ENCODE measurements at places on chromosomes 3 and 15.
A peak's percentile ranks its signal among the peaks of the same experiment; 100 is the strongest.

GRCh38 chr3:9105421-9105820 is 142.1 kb upstream of the RAD18 start:
- DNase-seq: no peak

DNA sequence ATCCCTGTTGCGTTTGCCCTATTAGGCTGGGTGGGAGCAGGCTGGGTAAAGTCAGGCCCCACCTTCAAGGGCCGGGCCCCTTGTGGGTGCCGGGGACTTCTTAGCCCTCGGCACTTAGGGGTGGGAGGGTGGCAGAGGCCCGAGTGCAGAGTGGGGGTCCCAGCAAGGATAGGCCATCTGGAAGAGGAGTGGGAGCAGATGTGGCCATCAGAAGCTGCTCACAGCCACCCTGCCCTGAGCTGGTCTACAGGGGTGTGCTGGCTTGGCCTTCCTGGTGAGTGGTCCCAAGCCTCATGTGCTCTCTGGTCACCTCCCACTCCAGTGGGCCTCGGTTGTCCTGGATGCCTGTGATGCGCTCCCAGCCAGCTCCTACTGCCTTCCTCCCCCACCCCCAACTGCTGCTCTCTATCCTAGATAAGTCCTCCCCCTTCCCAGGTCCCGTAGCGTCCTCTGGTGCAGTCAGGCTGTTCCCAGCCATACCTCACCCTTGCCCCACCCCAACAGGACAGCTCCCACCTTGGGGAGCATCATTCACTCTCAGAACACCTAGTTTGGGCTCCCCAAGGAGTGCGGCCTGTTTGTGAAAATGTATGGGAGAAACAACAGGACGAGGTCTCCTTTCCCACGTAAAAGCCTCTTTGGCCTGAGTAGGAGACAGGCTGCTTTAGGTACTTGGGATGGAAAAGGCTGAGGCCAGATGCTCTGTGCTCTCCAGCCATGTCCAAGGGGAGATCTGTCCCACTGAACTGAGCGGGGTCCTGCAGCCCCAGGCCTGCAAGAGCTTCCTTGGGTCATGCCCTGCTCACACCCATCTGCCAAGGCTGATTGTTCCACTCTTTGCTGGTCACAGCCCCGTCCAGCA is 24.9 kb upstream of the PLXNA1 start:
- no peak for DNase-seq

DNA sequence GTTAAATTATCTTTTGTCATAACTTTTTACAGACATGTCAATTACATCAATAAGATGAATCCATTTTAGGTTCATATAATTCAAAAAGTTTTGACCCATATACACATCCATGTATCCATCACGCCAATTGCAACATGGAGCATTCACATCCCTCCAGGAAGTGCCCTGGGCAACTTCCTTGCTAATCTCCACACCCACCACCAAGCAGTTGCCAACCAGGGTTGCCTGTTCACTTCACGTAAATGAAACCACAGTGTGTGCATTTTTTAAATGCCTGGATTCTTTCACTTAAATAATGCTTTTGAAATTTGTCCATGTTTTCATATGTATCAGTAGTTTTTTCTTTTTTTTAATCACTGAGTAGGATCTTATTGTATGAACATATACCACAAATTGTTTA is 40.7 kb upstream of the LYZL4 start:
- DNase-seq: no peak

DNA sequence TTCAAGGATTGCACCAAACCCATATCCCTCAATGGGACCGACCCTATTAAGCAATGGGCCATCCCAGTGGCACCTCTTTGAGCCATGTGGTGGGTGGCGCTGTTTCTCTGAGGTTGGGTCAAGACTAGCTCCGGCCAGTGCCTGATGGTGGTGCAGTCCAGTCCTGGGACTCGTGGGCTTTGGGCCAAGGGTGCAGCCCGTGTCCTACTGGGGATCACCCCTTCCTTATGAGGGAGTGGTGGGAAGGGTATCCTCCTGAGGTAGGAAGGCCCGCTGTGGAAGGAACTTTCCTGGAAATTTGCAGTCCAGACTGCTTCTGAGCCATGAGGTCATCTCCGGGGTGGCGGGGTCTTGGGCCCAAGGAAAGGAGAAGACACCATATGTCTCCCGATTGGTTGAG is 231.6 kb downstream of the SNRPN start:
- DNase-seq: no peak

DNA sequence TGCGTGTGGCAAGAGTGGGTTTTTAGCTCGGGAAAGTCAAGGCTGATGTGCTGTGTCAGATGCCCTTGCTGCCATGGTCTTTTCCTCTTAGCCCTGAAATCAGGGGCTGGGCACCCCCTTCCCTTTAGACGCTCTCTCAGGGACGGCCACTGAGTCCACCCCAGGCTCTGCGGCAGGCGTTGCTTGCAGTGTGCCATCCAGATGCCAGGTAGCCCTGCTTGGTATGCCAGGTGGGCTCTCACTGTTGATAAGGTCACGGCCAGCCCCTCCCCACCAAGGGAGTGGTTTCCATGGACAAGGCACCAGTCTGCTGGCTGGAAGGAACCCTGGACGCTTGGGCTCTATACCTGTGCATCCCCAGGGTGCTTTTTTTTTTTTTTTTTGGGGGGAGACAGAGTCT is 24.6 kb downstream of the FGD5 start:
- no peak for DNase-seq

DNA sequence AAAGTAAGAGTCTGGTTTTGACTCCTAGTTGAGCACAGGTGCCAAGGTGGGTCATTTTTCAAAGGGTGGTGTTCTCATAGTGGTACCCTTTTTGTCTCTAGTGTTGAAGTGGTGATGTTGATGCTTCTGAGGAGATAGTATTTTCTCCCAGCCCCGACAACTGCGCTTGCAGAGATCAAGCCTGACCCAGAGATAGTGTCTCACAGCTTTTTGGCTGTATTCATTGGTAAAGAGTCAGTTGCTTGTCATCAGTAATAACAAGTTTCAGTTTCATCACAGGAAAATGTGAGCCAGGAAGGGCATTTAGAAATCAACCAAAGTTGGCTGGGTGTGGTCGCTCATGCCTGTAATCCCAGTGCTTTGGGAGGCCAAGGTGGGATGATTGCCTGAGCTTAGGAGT is 139.3 kb downstream of the NFKBIZ start:
- no peak for DNase-seq

DNA sequence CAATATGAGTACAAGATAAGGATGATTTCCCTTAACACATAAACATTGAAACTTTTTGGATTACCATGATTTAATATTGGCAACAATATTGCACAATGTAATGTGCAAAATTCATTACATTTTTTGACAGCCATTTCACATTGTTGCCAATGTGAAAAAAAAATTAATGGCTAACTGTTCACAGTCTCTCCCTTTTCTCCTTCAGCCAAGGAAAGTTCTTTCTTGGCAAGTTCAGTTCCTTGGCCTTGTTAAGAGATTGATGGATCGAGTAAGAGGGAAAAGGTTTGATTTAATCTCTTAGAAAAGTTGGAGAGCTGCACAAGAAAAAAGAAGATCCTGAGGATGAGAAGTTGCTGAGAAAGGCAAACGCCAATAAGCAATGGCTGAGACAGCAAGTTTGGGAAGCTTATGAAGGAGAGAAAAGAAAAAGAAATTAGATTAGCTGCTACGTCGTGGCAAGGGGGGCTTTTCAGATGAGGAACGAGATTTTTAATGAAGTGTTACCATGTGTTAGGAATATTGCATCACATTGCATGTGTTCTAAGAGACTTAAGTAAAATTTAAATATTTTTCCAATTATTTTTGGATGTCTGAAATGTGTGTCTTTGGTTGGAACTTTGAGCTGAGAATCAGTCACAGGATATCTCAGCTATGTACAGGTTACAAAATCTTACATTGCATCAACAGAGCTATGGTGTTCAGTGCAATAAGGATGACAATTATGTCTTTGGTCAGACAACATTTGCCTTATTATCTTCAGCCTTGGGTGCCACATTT is 61.4 kb upstream of the ZNF280D start:
- no peak for DNase-seq

GRCh38 chr3:99896482-99896881 is 78.8 kb downstream of the CMSS1 start:
- DNase-seq: peak; percentile 20

DNA sequence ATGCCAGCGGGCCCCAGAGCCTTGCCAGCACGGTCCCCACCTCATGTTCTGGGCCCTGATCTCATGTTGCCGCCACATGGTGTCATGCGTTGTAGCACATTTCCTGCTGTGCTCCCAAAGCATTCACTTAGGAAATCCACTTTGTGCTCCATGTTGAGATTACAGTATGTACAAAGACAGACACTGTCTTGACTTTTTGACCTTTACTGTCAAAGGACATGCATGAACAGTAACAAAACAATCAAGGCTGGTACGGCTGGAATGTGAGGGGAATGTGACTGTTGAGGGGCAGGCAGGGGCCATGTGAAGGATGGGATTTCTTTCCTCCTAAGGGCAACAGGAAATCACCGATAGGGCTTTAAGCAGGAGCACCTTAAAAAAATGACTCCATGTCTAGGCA is 53.3 kb upstream of the RPL32 start:
- DNase-seq: no peak

- no peak for DNase-seq
These were observed 63.6 kb downstream of the LINGO1 start for GRCh38 chr15:77568973-77569728.

- no peak for DNase-seq
These were observed 83.8 kb downstream of the RAD18 start for GRCh38 chr3:8879347-8879944.

GRCh38 chr3:71225951-71226564 is 357.5 kb downstream of the FOXP1 start:
- no peak for DNase-seq

- no peak for DNase-seq
These were observed 130.2 kb downstream of the CHSY1 start for GRCh38 chr15:101121511-101122090.

GRCh38 chr15:89777073-89777751 is 1.1 kb downstream of the MESP2 start:
- DNase-seq: no peak

- DNase-seq: no peak
These were observed 50.6 kb downstream of the TBL1XR1 start for GRCh38 chr3:177146646-177147045.

DNA sequence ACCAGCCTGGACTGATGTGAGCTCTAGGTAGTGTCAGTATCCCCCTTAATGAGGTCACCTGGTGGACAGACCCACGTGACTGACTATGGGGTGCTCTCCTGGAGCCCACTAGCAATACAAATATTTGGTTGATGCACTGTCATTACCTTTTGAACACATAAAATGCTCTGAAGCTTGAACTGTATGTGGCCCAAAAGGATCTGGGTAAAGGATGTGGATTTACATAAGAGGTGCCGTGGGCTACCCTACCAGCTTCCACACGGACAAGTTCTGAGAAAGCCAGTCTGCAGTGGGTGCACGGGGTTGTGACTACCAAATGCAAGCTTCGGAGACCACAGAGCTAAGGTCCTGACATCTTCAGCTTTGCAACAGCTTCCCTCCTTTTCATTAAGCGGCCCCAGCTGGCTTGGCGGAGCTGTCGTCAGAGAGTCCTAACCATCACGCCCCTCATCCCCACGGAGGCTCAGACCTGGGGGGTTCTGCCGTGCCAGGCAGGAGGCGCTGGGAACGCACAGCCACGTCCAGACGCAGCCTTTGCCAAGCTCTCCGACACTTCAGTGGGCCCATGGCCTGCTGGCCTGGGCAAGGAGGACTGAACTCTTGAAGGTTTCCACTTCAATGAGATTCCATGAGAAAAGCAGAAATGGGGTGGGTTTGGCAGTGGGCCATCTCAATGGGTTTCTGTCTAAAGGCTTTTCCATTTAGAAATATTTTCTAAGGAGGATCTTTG is 228.3 kb downstream of the ADAMTS17 start:
- no peak for DNase-seq

DNA sequence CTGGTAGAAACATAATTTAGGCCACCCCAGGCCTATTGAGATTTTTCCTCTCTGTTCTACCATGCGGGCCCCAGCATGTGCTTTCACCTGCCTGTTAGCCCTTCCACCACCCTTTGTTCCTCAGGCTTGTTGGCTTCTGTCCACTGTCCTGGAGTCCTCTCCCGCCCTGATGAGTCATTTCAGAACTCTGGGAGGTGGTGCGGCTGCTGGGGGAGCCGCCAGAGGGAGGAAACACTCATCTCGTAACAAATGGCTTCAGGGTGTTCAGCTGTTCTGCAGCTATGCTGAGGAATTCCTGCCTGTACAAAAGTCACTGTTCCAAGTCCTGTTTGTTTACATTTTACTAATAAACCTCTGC is 36.3 kb downstream of the LRTM1 start:
- DNase-seq: no peak

All from NCI-H1436 treated with DMSO at 0.1 percent for 48 hours (cell line).